Lung (tissue), 17 donors: ENCODE measurements at places on chromosomes 5 and 9.
A peak's percentile ranks its signal among the peaks of the same experiment; 100 is the strongest.

GRCh38 chr5:92050970-92051369 is 667.9 kb upstream of the ARRDC3 start:
- no peak for DNase-seq

DNA sequence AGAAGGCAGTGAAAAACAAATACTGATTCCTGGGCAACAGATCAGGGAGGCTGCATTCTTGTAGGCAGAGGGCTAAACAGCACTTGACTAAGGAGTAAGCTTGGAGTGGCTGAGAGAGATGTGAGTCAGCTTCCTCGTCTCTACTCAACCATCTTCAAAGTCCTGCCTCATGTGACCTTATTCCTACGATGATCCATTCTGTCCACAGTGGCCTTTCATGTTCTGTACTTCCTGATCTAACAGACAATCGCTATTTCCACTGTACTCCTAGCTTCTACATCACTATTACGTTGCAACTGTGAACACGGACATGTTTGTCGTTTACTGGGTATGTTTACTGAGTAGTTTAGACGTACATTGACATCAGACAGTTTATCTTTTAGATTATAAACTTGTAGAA is 365.4 kb downstream of the ARL15 start:
- DNase-seq, result no peak

DNA sequence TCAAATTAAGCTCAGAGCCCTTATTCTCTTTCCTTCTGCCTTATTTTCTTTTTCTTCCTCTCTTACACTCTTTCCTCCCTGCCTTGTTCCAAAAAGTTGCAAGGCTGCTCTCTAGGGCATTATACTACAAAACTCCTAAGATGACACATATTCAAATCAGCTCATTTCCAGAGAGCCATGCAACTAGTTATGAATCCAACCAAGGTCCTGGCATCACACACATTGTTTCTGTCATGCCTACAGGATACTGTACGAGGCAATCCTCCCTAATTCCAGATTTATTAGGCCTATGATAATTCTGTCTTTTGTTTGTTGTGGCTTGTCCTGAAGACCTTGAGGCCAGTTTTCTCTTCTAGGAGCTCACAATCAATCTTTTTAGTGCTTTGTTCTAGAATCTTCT is 87.0 kb upstream of the TBCA start:
- DNase-seq, result no peak

- DNase-seq, result no peak
Observed at GRCh38 chr9:130825351-130825651, 9.8 kb upstream of the ABL1 start.

DNA sequence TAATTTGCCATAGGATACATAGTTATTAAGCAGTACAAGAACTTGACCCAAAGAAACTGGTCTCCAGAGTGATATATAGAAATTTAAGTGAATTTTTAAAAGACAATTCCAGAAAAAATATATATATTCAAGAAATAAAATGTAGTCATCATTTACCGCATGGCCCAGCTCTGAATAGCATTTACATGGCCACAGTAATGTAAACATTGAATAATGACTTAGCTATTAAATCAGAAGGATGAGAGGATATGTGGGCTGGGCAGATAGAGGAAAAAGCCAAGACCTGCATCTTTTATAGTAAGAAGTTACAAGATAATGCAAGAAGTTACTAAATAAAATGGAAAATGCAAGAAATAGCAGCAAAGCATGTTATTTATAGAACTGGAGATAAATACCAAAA is 405.2 kb upstream of the WWC1 start:
- no peak for DNase-seq

- no peak for DNase-seq
Observed at GRCh38 chr9:14148501-14149103, 165.3 kb downstream of the NFIB start.

- DNase-seq, result peak; percentile 94
Observed at GRCh38 chr5:141508798-141509611, 20.1 kb downstream of the PCDHGC5 start.

DNA sequence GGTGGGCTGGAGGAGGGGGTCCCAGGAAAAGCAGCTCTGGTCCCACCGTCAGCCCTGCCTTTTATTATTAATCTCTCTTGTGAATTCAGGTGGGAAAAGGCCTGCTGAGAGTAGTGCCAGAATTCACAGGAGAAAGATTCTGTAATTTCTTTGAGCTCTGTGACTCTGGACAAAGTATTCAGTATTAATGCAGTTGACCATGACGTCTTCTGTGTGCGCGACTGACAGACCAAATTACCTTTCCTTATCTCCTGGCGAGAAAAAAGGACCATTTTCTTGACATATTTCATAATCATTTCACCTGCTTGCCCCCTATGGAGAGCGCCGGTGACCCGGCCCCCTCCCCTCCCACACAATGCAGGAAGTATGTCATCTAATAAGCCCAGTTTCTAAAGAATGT is 26.8 kb upstream of the GRHPR start:
- no peak for DNase-seq

GRCh38 chr5:38447786-38448185 is 108.7 kb downstream of the LIFR start:
- no peak for DNase-seq

GRCh38 chr9:19493174-19493811 is 84.5 kb downstream of the ACER2 start:
- peak; percentile 80 for DNase-seq

DNA sequence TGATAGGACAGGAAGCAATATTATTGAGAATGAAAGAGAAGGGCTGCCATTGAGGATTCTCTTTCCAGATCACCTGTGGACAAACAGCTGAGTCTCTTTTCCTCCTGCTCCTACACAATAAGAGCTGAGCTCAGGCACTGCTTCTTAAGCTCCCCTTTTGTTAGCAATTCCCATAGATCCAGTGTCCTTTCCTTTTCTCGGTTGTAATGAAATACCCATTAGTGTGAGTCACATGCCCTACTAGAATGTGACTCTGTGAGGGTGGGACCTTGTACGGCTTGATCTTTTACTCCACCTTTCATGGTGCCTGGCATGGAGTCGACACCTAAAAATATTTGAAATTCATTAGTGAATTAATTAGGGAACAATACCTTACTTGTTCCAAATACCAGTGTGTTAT is 269.2 kb downstream of the NR3C1 start:
- DNase-seq, result no peak

- no peak for DNase-seq
Observed at GRCh38 chr9:16289639-16290038, 580.8 kb downstream of the BNC2 start.

DNA sequence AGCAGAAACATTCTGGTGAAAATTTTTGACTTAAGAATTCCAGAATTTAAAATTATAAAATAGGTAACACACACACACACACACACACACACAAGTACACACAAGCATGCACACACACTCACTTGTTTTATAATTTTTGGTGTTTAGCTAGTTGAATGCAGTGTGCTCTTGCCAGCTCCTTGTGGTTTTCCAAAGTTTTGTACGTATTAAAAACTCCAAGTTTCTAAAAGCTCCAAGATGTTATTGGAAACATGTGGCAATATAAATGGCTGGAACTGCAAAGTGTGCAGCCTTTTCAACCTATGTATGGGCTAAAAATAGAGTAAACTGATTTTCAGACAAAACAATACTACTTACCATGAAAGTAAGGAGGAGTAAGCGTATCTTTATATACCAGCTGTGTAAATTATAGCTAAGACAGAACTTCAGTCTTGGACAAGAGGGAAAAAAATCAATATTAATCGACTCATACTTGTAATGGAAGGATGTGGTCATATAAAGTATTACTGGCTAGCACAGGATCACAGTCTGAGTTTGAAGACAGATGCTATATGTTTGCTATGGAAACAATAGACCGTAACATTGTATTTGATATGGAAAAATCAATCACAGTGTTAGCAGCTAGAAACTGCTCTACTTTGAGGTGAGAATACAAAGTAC is 727.1 kb upstream of the GRAMD2B start:
- DNase-seq, result no peak

DNA sequence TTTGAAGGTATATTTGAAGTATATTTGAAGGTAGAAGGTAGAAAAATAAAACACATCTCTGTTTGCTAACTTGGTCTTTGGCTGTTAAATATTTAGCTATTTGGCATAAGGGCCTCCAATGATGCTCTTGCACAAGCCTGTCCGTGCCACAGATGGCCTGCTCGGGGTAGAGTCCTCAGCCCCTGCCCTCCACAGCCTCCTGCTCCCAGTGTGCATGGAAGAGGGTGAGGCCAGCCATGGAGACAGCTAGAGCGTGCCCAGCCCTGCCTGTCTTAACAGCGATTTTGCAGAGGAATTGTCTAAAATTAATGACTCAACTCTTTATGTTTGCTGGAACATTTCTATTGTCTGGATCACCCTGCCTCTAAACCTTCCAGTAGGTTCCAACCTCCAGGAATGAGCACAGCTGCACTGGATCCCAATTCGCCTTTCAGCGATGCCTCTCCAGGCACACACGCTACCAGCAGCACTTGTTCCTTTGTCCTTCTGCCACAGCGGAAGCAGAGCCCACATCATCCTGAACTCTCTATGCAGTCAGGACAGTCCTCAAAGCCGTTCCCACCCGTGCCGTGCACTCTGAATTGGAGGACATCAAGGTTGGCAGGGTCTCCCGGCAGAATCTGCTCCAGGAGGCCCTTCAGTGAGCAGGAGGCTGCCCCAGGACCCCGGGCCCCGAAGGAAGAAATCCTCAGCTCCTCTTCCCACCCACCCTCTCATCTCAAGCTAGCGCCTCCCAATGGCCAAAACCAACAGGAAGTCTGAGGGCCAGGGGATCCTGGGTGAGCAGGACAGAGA is 254.0 kb upstream of the IRX1 start:
- no peak for DNase-seq

GRCh38 chr9:94112716-94113465 is 28.6 kb downstream of the PTPDC1 start:
- no peak for DNase-seq

GRCh38 chr5:125421006-125421405 is 674.6 kb upstream of the ZNF608 start:
- DNase-seq, result no peak

- DNase-seq, result no peak
Observed at GRCh38 chr5:132114150-132115121, 40.8 kb downstream of the CSF2 start.

- peak; percentile 81 for DNase-seq
Observed at GRCh38 chr5:36878392-36879082, 2.0 kb downstream of the NIPBL start.

GRCh38 chr9:137229903-137230704 is 597 bp upstream of the SLC34A3 start:
- DNase-seq, result no peak

DNA sequence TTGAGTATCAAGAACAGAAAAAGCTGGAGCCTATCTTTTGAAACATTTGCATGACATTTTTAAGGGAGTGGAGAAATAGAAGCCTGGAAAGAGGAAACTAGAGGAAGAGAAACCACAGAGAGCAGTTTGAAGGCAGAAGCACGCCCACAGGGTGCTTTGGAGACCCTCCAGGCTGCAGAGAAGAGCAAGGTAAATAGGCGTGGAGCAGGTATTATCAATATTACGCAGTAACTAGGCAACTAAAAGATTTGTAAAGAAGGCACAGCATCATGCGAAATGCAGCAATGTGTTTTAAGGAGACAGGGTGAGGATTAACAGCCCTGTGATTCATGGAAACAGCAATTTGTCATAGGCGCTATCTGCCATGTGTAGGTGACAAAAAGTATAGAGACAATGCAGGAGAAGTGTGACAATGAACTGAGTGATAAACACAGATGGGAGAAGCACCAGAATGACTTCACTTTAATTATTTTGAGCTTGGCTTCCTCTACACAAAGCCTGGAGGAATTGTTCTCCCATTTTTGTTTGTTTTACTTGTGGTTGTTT is 281.2 kb downstream of the BRINP1 start:
- no peak for DNase-seq

DNA sequence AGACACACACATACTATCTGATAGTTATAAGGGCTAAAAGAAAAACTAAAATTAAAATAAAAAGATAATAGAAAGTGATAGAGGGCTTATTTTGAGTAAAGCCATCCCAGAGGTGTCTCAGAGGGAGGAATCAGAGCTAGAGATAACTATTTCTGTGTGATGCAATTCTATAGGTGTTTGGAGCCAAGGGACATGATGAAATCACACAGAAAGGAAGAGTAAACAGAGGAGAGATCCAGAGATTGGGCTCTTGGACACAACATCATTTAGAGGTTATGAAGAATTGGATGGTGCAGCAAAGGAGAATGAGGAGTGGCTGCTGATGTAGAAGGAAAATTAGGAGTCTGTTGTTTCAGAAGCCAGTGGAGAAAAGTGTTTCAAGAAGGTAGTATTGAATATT is 393.5 kb downstream of the DIRAS2 start:
- DNase-seq, result no peak

DNA sequence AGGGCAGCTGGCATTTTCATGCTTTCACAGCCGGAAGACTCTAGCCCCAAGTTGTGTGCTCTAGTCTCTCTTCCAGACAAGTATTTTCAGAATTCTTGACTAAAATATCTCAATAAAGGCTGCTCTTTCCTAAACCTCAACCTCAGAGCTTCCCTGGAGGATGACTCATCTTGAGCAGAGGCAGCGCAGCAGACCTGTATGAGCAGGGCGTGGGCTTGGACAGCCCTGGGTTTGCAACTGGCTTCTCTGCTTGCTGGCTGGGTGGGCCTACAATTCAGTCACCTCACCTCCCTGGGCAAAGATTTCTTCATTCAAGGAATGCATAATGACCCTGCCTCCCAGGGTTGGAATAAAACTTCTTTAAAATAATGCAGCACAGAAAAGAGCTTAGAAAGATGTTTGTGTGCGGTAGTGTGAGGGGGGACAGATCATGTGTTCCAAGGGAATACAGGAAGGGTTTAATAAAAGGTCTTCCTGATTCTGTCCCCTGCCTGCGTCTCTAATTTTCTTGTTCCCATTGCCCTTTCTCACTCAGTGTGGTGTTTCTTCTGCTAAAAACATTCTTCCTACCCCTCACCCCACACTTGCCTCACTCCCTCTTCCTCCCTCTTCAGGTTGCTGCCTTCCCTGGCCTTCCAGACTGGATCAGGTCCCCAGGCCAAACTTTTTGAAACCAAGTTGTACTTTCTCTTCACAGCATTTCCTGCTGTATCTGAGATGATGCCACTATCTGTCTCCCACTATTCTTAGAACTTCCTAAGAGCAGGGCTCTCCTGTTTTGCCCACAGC is 39.4 kb upstream of the MAP1B start:
- DNase-seq, result no peak

GRCh38 chr9:121171236-121171635 is 30.4 kb downstream of the RAB14 start:
- DNase-seq, result no peak

DNA sequence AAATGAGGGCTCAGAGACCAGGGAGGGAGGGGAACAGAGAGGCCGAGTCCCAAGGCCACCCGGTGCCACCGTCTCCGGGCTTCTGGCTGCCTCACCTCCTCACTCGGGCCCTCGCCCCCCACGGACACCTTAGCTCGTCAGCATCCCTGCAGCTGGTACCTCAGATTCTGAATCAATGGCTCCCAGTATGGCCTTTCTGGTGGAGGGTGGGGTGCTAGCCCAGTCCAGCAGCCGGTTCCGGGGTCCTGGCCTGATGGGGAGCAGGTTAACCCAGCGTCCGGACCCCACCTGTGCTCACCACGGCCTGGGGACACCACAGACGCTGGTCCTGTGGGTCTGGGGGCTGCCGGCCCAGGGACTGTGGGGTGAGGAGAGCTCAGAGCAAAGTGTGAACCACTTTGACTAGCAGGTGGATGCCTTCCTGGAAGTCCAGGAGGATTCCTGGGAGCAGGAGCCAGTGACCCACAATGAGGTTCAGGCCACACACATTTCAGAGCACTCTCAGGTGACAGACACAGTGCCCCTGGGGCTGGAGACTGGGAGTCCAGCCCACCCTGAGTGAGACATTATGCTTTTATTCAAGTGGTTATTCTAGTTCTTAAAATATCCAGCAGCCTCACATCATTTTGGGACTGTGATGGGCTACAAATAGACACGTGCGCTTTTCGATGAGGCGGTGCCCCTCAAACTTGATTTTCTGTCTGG is 53.3 kb downstream of the AHRR start:
- DNase-seq, result peak; percentile 12
